ENCODE measurements at places on chromosomes 13 and 19.

GRCh38 chr19:50005428-50005827 lies 19.7 kb downstream of the VRK3 start:
- DNase-seq = no peak

- no peak for DNase-seq
These were observed 1.1 kb downstream of the CDKN2D start for GRCh38 chr19:10567656-10568055.

DNA sequence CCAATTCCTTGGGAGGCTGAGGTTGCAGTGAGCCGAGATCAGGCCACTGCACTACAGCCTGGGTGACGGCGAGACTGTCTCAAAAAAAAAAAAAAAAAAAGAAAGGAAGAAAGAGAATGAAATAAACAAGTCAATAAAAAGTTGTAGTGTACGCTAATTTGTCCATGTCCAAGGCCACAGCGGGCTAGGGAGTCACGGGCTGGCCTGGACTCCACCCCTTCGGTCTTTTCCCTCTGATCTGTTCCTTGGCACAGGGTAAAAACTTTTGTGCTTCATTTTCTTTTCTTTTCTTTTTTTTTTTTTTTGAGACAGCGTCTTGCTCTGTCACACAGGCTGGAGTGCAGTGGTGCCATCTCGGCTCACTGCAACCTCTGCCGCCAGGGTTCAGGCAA lies 19.4 kb upstream of the MKNK2 start:
- no peak for DNase-seq

DNA sequence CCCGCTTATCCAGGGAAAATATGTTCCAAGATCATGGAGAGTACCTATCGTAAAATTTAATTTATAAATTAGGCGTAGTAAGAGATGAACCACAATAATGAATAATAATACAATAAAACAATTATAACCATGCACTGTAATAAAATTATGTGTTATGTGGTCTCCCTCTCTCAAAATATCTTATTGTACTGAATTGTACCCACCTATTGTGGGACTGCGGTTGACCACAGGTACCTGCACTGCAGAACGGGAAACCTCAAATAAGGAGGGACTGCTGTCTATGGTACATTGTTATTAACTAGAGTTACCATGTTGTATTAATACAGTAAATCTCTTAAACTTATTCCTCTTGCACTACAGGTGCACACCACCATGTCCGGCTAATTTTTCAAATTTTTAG lies 5.3 kb upstream of the KLK12 start:
- DNase-seq = no peak

GRCh38 chr13:45055198-45055901 lies 65.0 kb upstream of the GTF2F2 start:
- peak; percentile 3 for DNase-seq

- DNase-seq = no peak
These were observed 91.4 kb downstream of the MYCBP2 start for GRCh38 chr13:77235456-77236022.

- no peak for DNase-seq
These were observed 11.1 kb upstream of the GTF2F2 start for GRCh38 chr13:45109102-45109720.

- no peak for DNase-seq
These were observed 3.3 kb downstream of the FBL start for GRCh38 chr19:39842693-39843435.

DNA sequence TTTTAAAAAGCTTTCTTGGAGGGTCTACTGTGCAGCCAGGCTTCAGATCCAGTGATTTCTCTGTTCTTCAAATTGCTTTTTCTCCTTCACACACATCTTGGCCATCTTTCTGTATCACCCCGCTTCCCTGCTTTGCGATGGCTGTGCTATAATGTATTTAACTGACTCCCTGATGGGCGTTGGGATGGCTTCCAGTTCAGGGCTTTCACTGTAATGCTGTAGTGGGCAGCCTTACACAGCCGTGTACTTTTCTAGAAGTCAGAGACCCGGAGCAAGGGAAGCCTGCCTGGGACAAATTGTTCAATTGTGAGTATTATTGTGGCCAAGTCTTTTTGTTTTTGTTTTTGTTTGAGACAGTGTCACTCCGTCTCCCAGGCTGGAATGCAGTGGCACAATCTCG lies 19.4 kb upstream of the PAK4 start:
- no peak for DNase-seq

DNA sequence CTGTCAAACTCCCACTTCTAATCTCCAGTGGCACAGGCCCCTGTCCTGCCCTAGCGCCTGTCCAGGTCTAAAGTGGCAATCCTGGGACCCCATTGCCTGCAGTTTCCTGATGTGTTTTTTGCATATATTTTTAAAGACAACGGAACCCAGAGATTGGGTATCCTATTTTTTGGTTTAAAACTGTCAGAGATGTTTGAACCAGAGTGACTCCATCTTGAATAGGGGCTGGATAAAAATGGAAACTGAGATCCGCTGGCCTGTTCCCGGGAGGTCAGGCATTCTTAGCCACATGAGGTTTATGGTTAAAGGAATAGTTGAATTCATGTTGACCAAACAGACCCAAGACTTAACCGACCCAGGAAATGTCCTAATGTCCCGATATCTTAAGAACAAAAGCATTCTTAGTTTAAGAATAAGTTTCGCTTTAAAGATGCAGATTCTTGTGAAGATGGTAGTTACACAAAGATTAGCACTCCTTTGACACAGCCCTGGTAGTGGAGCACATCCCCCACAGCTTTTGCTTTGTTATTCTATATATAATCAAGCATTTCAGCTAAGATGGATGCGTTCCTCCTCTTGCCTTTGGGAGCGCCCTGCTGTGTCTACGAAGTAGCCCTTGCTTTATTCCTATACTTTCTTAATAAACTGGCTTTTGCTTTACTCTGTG lies 332.1 kb downstream of the UQCRFS1 start:
- DNase-seq = no peak

DNA sequence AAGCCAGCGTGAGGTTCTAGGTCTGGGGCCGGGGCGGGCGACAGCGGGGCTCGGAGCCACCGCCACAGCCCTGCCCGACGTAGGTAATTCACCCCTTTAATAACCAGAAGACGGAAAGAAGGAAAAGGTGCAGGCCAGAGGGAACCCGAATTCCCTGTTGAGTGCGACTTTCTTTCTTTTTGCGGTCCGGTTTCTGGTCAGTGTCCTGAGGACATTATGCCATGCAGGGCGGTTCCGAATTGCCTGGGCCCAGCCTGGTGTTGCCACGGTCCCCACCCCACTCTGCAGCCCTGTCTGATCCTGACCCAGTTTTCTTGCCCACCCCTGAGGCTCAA lies 18.4 kb upstream of the TFDP1 start:
- no peak for DNase-seq

GRCh38 chr13:27334774-27335435 lies 64.3 kb downstream of the RASL11A start:
- DNase-seq = no peak

GRCh38 chr13:21218351-21219035 lies 42.0 kb downstream of the MRPL57 start:
- DNase-seq = peak; percentile 30

DNA sequence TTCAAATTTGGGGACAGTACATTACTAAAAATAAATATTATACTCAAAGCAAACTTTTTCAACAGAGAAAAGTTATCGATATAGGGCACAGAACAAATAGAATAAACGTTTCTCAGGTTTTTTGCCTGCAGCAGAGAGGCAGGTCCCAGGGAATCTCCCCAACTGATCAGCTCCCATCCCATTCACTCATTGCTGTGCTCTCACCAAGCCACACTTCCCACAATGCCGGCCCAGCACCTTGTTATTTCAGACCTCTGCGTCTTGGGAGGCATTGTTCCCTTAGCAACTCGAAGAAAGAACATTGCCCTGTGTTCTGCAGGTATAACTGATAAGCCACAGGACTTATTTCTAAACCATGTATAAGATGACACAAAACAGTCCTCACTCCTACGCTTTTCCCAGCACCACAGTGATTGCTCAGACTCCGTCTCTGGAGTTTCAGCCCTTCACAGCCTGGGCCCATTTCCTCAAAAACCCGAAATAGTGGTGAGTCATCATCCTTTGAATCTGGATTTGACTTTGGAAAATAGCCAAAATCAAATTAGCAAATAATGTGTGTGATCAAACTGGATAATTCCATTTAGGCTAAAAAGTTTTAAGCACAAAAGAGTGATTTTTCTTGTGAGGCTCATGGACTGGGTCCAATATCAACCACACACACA lies 100.4 kb downstream of the DCLK1 start:
- no peak for DNase-seq

DNA sequence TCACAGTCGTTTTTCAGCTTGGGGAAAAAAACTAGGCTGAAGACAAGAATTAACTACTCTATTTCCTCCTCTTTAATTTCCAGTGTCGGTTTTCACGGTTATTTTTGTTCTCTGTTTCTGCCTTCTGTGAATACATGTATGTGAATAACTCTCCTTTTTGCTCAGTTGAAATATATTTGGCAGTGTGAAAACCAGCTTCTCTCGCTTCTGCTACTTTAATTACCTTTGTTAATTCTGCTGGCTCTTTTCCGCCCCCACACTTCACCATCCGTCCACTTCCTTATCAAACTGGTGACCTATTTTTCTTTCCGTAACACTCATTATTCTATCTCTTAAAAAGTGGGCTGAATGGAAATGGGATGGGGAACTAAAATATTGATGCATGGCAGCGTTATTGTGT lies 126.4 kb downstream of the POU4F1 start:
- no peak for DNase-seq

GRCh38 chr13:43908156-43909126 lies 28.7 kb downstream of the LACC1 start:
- no peak for DNase-seq

- DNase-seq = no peak
These were observed 1893.9 kb downstream of the PCDH9 start for GRCh38 chr13:65336087-65336749.

DNA sequence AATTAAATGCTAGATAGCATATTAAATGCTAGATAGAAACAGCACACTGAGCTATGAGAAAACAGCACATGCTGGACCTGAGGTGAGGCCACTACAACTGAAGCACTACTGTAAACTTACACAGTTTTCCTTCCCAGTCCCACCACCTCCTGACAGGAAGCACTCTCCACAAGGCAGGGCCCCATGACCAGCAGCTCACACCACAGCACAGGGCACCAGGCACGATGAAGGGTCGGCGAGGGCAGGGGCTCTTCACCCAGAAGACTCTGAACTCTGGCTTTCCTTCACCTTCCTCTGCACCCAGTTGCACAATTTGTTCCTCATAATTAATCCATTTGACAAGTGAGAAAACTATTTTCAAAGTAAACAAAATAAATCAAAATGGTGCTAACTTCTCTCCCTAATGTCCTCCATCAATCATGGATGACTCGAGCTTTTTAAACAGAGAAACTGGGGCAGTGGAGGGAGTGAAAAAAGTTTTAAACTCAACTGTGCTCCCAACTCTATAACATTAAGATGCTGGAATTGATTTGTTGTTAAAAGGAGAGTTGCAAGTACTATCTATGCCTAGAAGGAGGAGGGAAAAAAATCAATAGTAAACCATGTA lies 568.7 kb downstream of the UQCRFS1 start:
- no peak for DNase-seq

DNA sequence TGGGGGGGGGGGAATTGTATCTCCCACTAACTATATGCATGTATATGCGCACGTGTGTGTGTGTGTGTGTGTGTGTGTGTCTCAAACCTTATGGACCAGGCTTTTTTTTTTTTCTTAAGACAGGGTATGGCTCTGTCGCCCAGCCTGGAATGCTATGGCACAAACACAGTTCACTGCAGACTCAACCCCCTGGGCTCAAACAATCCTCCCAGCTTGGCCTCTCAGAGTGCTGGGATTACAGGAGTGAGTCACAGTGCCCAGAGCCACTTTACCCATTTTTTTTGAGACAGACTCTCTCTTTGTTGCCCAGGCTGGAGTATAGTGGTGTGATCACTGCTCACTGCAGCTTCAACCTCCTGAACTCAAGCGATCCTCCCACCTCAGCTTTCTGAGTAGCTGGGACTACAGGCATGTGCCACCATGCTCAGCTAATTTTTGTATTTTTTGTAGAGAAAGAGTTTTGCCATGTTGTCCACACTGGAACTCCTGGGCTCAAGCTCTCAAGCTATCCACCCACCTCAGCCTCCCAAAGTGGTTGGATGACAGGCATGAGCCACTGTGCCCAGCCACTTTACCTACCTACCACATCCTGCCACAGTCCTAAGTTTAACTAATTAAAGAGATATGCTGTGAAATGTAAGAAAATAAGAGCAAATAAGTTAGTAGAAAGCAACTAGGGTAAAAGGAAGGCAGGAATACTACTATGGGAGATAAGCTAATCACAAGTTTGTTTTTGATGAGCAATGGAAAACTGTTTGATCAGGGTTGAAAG lies 2.4 kb downstream of the ZMYM5 start:
- no peak for DNase-seq

- DNase-seq = no peak
These were observed 5.3 kb upstream of the F2RL3 start for GRCh38 chr19:16883522-16883921.

GRCh38 chr19:485583-486236 lies 10.6 kb upstream of the MADCAM1 start:
- no peak for DNase-seq

- DNase-seq = no peak
These were observed 1.9 kb downstream of the TSHZ3 start for GRCh38 chr19:31347354-31347753.

GRCh38 chr13:76703216-76703615 lies 183.0 kb downstream of the KCTD12 start:
- DNase-seq = no peak

- DNase-seq = no peak
These were observed 3.8 kb downstream of the BCL3 start for GRCh38 chr19:44752123-44752815.

- DNase-seq = no peak
These were observed 52.5 kb downstream of the ZAR1L start for GRCh38 chr13:32262619-32263018.

DNA sequence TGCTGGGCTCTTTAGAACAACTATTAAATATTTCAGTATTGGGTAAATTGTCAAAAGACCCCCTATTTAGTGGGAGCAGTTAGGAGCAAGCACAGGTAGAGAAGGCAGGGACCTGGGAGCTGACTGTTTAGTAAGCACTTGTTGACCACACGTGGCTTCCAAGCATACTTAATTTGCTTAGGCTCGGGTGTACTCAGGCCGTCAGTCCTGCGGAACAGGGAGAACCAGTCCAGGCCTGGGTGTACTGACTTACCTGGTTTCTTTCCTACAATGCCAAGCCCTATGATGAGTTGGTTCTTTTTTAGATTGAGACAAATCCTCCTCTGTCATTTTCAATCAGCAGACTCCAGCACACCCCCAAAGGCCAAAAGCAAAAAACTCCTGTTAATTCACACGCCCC lies 90.0 kb downstream of the WDFY2 start:
- DNase-seq = no peak

DNA sequence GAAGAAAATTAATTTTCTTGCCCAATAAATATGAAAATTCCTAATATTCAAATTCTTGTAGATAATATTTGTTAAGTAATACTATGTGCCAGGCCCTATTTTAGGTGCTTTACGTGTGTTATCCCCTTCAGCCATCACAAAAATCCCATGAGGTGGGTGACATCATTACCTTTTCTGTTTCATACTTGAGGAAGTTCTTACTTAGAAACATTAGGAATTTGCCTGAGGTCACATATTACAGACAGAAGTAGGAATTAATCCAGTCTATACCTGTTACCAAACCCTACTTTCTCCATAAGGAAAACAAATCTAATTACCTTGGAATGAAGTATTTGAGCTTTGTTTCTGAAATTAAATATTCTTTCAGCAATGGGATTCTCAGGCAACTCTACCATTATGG lies 336.1 kb downstream of the GPC6 start:
- no peak for DNase-seq

Data from activated T-helper 1 cell treated with anti-CD3 and anti-CD28 coated beads, Interleukin-12 subunit alpha, Interleukin-12 subunit beta, Interleukin-2, Interleukin-4 antibody, amounts not matched to agents 30 ng/mL and 10 ng/mL and 1 ng/mL, durations not matched to agents 14 hours and 24 hours and 36 hours (primary cell).